ENCODE measurements at places on chromosomes 1 and 21.
A peak's percentile ranks its signal among the peaks of the same experiment; 100 is the strongest.

DNA sequence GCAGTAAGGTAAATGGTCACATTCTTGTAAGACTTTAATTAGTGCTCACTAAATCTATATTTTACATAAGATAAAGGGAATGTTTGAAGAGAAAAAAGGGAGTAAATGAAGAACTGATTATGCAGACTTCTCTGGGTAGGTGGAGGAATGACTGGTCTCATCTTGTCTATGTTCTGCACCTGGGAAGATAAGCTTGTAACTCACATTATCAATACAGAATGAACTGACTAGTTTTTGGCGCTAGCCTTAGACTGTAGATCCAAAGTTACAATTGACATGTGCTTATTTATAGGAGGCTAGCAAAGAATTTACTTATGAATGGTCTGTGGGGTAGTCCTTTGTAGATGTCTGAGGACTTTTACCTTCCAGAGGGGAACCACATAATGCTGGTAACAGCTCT, 214.9 kb upstream of the RAB4A start:
- no peak for DNase-seq

- DNase-seq: no peak
These were observed 6.3 kb downstream of the TAF5L start for GRCh38 chr1:229619614-229620013.

DNA sequence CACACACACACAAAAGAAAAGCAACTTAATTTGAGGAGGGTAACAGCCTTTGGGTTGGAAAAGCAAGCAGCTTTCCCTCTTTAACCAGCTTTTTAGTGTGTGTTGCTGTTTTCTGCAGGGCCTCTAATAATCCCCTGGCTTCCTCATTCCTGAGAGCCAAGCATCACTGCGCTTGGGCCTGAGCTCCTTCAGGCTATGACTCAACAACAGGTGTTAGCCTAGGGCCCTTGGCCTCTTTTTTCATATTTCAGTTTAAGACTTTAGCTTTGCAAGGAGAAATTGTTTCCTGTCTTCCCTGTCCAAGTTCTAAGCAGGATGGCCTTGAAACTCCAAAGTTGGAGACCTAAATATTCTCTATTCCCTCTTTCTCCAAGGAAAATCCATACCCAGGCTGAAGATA, 26.2 kb upstream of the SNX27 start:
- peak; percentile 15 for DNase-seq

DNA sequence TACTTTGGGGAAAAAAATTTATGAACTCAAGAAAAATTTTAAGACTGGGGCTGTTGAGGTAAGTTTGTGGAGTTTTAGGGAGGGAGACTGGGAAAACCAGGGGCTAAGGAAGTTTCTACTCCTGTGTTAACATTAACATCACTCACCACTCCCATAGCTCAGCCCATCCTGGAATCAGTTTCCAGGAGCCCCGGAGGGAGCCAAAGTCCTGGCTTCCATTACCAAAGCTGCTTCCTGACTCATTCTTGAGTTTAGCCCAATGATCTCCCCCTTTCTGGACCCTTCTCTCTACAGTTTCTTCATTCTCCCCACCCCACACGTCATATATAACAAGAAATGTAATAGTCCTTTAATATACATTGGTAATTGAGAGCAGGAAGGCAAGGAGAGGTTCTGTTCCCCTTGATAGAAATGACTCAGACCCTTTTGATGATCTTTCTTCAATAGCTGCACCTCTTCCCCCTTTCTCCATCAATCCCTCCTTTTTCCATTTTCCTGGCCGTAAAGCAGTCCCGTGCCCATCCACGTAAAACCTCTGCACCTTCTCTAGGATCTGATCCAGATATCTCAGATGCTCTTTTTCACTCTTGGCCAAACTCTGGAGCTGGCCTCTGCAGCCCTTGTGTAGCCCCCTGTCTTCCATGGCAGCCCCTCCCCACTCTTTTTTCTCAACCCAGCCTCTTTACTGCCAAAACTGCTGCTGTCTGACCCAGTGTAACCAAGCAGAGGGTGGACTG, 4.6 kb upstream of the PIAS3 start:
- no peak for DNase-seq

- peak; percentile 32 for DNase-seq
These were observed 7.3 kb downstream of the MYBPH start for GRCh38 chr1:203168256-203168786.

GRCh38 chr1:55700359-55701130, 485.4 kb upstream of the USP24 start:
- DNase-seq: no peak

DNA sequence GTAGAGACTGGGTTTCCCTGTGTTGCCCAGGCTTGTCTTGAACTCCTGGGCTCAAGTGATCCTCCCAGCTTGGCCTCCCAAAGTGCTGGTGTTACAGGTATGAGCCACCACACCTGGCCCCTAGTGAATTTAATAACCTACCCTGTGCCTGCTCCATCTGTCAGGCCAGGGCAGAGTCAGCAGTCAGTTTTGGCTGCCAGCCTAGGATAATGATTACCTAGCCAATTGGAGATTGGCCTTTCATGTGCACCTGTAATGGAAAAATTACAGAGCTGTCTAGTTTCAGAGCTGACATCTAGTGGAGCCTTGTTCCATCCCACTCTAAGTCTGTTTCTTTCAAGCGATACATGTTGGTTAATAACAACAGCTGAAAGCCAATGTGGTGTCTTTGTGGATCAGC, 92.0 kb downstream of the DIRAS3 start:
- no peak for DNase-seq

- DNase-seq: peak; percentile 43
These were observed 108.2 kb downstream of the TGFBR3 start for GRCh38 chr1:91777630-91778300.

GRCh38 chr1:65055747-65056146, 89.4 kb upstream of the JAK1 start:
- no peak for DNase-seq

DNA sequence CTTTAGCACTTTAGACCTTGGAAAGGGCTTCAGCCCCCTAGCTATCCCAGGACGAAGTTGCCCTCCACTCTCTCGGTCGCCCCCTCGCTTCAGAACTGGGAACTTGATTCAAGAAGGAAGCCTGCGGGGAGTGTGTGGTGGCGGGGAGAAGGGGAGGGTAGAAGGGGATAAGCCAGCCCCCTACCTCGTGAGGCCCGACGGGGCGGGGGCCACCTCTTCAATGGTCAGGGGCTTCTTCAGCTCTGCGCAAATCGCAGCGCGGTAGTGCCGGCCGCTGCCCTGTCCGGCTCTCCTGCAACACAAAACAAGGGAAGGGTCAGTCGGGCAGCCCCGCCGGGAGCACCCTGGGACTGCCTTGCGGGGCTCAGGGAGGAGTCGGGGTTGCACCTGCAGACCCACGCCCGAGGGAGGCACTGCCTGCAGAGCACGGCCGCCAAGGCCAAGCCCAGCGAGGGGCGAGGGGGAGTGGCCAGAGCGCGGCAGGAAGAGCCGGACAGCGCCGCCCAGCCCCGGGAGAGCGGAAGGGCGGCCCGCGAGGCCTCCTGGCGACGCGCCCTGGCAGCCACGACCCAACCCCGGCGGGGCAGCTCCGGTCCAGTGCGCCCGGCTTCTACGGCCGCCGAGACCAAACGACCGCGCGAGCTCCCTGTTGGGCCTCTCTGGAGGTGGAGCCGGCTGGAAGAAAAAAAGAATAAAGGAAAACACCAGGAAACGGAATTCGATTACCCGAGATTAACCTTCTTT, 56.2 kb upstream of the RASAL2 start:
- peak; percentile 95 for DNase-seq

GRCh38 chr21:14403681-14404318, 20.9 kb upstream of the HSPA13 start:
- no peak for DNase-seq

DNA sequence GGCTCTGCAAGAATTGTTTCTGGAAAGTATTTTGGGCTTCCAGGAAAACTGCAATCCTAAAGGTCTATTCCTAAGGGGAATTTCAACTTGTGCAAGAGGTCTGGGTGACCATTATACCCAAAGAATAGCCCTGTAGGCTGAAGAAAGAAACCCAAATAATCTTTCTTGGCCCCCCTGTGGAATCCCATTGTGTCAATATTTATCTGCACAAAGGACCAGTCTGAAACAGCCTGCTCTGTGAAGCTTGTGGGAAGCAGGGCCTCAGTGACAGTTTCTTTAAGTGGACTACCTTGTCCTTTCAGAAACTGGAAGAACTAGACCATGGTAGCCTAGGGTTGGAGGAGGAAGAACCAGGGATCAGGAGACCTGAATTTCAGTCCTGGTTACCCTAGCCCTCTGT, 58.4 kb upstream of the HSD17B7 start:
- DNase-seq: no peak

DNA sequence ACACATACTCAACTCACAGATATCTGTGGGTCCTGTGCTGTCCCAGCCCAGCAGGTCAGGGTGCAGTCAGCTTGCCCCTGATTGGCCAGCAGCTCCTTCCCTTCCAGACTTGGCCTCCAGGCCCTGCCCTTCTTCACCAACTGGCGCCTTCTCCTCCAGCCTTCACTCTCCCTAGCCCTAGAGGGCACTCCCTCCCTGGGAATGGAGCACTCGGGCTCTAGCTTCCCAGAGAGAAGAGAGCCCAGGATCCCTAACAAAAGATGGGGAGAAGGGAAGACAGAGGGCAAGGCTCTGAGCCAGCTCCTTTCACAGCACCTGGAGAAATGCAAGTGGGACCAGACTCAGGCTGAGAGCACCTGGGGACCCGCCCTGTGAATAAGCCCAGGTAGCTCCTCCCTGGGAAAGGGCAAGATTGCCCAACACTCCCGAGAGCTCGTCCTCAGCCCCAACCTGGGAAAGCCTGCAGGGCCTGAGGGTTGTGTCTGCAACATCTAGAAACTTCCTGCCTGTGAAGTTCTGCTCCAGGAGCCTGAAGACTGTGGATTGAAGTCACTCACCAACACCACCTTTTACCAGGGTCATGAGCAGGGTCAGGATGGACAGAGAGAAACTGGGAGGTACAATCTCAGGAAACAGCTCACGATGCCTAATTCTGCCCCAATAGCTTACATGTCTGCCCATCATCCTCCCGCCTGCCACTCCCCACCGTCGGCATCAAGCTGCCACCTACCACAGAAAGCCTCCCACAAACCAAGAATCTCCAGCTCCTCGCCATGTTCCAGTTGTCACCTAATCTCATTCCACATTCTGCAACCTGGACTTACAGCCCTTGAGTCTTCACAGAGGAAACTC, at the start of gene PGLYRP4:
Gene PGLYRP4, minus strand, starts transcription at position 331 of the 852 bp plus-strand sequence. CDS start 909 bp downstream, outside the sequence.
- peak; percentile 6 for DNase-seq

- DNase-seq: peak; percentile 95
These were observed at the start of gene ERRFI1 for GRCh38 chr1:8026153-8026975. Gene ERRFI1 (minus strand): TSS chr1:8026309. CDS start chr1:8015619, 10,690 bp downstream.

- DNase-seq: no peak
These were observed 133.2 kb downstream of the GDAP2 start for GRCh38 chr1:117796226-117796625.

DNA sequence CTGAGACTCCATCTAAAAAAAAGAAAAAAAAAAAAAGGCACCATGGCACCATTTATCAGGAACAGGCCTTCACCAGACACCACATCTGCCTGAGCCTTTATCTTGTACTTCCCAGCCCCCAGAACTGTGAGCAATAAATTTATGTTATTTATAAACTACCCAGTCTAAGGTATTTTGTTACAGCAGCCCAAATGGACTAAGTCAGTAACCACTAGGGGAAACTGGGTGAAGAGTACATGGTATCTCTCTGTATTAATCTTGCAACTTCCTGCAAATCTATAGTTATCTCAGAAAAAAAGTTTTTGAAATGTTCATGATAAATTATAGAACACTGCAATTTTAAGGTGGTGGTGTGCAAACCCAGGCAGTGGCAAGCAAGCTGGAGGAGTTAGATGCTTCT, 114.3 kb downstream of the LAMC2 start:
- no peak for DNase-seq

GRCh38 chr1:10117865-10118264, 85.1 kb downstream of the UBE4B start:
- no peak for DNase-seq

GRCh38 chr1:48005253-48006117, 8.3 kb upstream of the TRABD2B start:
- DNase-seq: no peak

- DNase-seq: no peak
These were observed 36.7 kb downstream of the SLC19A1 start for GRCh38 chr21:45505416-45506021.

DNA sequence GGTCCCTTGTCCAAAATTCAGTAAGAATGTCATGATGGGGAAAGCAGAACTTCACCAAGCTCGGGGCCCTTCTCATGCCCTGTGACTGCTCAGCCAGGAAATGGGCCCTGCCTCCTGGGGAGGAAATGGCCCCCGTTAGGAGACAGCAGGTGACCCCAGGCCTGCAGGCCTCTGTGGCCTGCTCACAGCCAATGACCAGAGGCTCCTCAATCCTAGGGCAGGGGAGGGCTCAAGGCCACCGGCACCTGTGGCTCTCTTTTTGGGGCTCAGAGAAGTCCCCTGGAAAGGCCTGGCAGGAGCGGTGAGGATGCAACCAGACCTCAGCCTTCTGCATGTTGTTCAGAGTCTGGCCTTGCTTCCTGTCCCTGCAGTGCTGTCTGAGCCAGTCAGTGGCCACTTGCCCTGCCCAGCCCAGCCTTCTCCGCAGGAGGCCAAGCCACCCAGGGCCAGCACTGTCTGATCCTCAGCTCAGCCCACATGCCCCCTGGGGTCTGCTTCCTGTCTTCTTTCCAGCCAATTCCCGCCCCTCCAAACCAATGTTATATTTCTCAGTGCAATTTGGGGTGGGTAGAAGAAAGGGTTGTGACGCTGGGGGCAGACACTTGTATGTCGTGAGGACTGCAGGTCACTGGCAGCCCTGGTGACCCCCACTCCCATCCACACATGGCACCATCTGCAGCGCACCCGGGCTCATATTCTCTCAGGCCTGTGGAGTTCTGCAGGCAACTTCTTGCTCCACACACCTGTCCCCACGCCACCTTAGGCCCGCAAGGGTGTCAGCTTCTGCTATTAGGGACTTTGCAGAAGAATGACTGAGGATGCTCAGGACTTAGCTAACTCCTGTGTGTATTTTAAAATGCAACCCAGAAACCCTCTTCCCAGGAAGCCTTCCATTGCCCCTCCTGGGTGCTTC, 83.6 kb downstream of the ITPKB start:
- DNase-seq: no peak

DNA sequence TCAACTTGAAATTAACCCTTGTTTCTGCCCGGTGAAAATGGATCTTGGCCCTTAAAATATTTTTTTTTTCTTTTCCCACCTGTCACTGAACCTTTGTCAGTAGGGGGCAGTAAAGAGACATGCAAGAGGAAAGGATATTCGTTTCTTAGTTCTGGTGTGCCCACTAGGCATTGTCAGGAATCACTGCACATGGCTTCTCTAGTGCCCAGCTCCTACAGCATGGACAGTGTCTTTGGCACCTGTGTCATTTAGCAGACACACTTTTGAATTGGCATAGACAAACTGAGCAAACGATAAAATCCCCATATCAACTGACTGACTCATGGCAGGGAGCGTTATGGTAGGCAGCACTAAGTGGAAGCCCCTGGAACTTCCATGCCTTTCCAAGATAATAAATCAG, 1048.1 kb downstream of the BRINP3 start:
- DNase-seq: no peak

Measured in kidney (tissue), 22 donors.